ENCODE measurements at places on chromosomes 1 and 21.

DNA sequence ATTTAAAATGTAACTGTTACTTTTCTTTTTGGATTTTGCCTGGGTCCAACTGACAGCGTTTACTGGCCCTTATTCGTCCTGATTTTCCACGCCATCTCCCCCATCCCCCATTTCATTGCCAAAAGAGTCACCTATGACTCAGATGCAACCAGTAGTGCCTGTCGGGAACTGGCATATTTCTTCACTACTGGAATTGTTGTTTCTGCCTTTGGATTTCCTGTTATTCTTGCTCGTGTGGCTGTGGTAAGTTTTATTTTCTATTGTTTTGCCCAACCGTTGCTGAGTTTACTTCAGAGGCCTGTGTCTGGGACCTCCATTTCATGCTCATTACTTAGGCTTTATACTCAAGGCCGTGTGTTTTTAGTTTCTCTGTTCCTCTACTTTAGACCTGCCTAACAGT, 9.3 kb downstream of the LEPR start:
- DNase-seq: peak; percentile 91

- DNase-seq: no peak
Observed at GRCh38 chr1:82226186-82226505, 425.4 kb downstream of the ADGRL2 start.

DNA sequence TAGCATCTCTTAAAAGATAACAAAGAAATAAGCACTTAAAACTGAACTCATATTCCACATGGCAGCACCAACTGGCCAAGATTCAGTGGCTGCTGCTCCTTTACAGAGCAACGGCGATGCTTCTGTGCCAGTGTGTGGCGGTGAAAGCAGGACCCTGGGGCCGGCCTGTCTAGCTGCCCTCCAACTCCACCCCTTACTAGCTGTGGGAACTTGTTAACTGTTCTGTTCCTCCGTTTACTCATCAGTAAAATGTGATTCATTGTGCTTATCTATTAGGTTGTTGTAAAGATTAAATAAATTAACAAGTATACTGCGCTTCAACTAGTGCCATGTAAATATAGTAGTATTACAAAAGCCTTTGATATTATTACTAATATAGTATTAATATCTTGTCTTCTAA, 133.2 kb downstream of the GDAP2 start:
- DNase-seq: no peak

GRCh38 chr1:174605198-174605597, 157.4 kb downstream of the GPR52 start:
- no peak for DNase-seq

- no peak for DNase-seq
Observed at GRCh38 chr1:4854367-4854766, 200.0 kb downstream of the AJAP1 start.

DNA sequence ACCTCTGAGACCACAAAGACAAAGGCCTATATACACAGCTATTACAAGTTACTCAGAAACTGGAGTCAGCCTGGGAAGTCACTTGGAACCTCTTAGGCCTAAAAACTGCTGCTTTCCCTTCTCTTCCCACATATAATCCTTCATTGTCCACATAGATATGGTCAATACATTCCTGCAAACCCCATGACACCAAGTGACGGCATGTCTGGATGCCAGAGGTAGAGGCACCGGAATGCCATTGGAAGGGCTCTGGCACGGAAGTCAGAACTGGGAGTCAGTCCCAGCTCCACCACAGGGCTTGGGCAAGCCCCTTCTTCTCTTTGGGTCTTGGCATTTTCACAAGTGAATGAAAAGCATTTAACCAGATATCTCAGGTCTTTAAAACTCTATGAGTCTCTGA, 204.7 kb downstream of the MATN1 start:
- DNase-seq: no peak

- DNase-seq: no peak
Observed at GRCh38 chr21:46154155-46154954, 1.0 kb downstream of the FTCD start.

DNA sequence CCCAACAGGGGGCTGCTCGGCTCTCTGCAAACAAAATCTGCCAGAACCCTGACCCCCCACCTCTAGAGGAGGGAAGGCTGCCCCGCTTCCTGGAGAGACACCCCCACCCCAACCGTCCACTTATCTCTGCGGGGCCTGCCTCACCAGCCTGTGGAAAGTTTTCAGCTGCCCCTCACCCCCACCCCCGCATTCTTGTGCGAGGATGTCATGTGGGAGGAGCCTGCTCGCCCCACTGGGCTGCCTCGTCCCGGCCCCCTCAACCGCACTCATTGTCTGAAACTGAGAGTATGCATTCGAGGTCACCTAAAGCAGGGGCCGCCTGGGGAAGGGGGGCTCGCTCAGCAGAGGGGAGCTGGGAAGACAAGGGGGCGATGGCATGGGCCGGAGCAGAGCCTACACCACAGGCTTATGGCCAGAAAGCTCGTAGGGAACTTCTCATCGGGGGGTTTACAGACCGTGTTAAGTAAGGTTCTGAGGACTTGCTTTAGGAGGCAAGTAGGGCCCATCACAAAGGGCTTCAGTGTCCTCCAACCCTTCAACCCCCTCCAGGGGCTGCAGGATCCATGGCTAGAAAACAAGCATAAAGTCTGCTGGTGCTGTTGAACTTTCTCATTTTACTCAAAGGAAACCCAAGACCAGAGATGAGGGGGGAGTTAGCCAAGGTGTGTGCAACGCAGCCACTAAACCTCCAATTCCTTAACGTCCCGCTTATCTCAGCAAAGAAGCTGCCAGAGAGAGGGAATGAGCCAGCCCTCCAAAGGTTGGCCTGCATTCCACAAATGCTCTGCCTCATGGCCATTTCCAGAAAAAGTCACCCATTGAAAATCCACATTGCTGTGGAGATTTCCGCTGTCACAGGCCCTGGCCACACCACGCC, 9.4 kb downstream of the EPHA2 start:
- DNase-seq: peak; percentile 97

DNA sequence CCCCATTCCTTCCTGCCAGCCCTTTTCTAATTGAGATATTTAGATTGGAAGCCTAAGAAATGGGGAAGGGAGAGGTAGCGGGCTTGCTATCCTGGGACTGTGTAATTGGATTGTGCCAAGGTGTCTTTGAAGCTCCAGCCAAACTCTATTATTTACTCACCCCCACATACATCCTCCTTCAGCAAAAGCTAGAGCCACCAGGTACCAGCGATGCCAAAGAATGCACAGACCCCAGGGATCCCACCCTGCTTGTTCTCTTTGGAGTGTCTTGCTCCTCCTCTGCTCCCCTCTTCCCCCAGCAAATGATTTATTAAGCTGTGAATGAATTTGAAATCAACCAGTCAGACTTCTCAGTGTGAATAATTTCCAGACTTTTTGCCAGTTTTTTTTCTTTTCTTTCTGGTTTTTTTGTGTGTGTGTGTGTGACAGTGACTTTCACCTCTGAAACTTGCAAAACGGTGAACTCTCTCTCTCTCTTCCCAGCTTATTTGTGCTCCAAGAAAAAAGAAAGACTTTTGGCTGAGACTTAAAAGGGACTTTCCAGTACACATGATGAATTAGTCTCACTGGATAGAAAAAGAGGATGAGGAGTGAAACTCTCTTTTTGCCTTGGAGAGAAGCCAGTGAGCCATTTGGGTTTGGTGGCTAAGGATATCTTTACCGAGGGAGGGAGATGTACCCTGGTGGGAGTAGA, 1.8 kb downstream of the VASH2 start:
- DNase-seq: no peak

DNA sequence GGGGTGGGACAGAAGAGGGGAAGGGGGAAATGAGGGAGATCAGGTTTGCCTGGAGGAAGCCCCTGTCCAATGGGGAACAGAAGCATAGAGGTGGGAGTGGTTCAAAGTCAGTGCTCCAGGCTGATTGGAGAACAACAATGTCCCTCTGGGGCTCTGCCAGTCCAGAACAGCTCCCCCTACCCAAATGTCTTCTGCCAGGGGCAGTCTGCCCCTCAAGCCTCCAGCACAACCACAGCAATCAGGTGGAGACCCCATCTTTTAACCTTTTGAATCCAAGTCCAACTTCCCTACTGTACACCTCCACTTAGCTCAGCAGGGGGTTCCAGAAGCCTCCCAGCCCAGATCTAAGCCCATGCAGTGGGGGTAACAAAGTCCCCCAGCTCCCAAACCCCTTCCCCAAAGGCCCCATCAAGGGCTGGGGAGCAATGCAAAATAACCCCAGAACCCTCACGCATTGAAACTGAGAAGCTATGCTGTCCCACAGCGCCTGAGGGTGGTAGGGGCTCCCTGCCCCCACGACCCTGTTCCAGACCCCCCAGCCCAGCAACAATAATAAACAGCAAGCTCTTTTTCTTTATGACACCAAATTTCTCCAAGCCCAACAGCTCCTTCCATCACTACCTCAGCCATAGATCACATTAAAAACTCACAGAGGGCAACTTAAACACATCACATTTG, 3.3 kb downstream of the AHDC1 start:
- peak; percentile 29 for DNase-seq

GRCh38 chr1:41355761-41356160, 5.5 kb upstream of the FOXO6 start:
- DNase-seq: no peak

GRCh38 chr1:207948536-207949250, 37.8 kb upstream of the CD34 start:
- DNase-seq: no peak

GRCh38 chr1:44661781-44662682, 12.2 kb downstream of the TMEM53 start:
- DNase-seq: no peak

GRCh38 chr21:37060296-37060695, 12.6 kb downstream of the PIGP start:
- DNase-seq: peak; percentile 97

- peak; percentile 39 for DNase-seq
Observed at GRCh38 chr1:225595974-225596551, 56.9 kb downstream of the ENAH start.

DNA sequence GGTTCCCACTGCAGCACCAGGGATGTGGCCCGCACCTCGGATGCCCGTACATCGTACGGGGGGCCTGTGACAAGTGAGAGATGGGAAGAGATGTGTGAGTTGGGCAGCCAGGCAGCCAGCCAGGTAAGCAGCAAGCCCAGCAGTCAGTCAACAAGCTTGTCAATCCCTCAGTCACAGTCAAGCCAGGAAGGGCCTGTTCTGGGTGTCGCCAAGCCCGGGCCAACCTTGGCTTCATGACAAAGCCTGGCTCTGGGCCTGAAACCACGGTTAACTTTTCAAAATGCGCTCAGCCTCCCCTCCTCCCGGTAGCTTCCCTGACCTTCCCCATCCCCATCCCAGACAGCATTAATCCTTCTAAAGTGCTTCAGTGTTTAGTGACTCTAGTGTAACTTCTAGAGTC, 31.8 kb downstream of the MYOM3 start:
- DNase-seq: no peak

DNA sequence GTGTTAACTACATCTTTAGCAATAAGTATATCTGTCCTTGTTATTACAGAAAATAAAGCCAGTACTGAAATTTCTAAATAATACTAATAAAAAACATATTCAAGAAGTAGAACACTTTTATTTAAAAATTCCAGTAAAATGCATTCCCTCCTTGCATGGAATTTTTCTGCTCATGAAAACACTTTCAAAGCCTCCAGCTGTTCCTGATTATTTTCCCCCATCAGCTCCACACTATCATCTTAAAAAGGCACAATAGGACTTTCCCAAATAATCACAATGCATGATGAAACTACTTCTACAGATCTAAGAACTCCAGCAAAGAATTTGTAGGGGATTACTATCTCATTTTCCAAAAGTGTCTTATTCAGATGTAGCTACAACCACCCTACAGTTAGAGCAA, 162.6 kb upstream of the USP25 start:
- DNase-seq: no peak
